ENCODE measurements at places on chromosomes 2 and 18.

GRCh38 chr2:28648671-28649395 is 102.8 kb upstream of the PPP1CB start:
- DNase-seq = no peak

DNA sequence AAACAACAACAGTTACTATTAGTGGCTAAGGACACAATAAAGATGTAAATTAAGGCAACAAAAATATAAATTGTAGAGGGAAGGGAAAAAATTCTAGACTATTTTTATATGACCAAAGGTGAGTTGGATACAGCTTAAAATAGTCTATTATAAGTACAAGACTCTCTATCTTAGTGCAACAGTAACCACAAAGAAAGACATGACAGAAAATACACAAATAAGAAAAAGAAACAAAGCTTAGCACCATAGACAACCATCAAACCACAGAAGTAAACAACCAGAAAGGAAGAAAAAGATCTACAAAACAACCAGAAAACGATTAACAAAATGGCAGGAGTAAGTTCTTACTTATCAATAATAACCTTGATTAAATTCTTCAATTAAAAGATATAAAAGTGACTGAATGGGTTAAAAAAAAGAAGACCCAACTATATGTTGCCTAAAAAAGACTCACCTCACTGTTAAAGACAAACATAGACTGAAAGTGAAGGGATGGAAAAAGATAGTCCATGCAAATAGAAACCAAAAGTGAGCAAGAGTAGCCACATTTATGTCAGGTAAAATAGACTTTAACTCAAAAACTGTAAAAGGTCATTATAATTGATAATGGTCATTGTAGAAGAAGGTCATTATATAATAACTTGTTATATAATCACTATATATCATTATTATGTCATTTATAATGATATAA is 62.5 kb downstream of the USP40 start:
- DNase-seq = no peak

- peak; percentile 75 for DNase-seq
Observed at GRCh38 chr2:30115141-30115980, 31.4 kb upstream of the YPEL5 start.

DNA sequence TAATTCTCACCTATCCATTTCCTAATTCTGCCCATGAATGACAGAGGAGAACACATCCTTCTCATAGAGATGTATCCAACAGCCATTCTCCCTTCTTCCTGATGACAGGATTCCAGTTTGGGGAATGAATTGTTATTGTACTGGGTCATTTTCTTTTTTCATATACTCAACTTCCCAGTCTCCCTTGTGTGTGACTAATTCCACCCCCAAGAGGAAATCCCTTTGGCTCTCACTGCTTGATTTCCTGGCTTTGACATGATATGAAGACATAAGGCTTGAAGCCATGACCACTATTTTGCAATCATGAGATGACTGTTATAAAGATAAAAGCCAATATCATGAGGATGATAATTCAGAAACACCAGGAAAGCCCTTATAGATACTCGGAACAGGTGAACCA is 384.7 kb upstream of the ACVR2A start:
- no peak for DNase-seq

DNA sequence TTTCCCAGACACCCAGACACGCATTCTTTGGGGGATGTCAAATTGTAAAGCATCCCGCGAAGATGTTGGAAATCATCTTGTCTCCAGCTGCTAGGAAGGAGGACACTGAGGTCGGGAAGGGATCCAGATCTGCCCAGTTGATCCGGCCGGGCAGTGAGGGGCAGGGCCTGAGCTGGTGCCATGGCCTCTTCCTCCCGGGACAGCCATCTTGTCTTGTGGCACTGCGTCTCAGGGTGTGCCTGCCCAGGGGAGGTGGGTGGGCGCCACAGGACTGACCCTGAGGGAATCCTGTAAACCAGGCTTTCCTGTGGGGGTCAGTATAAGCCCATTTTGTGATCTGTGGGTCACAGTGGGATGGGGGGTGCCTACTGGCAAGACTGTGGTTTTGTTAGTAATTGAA is 10.1 kb downstream of the TRAF3IP1 start:
- DNase-seq = no peak

DNA sequence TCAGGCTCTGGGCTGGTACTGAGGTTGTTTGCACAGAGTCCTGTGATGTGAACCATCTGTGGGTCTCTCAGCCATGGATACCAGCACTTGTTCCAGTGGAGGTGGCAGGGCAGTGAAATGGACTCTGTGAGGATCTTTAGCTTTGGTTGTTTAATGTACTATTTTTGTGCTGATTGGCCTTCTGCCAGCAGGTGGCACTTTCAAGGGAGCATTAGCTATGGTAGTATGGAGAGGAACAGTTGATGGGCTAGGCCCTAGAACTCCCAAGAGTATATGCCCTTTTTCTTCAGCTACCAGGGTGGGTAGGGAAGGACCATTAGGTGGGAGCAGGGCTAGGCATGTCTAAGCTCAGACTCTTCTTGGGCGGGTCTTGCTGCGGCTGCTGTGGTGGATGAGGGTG is 257.0 kb upstream of the GYPC start:
- no peak for DNase-seq

- DNase-seq = no peak
Observed at GRCh38 chr2:119371111-119371510, 4.3 kb downstream of the DBI start.

DNA sequence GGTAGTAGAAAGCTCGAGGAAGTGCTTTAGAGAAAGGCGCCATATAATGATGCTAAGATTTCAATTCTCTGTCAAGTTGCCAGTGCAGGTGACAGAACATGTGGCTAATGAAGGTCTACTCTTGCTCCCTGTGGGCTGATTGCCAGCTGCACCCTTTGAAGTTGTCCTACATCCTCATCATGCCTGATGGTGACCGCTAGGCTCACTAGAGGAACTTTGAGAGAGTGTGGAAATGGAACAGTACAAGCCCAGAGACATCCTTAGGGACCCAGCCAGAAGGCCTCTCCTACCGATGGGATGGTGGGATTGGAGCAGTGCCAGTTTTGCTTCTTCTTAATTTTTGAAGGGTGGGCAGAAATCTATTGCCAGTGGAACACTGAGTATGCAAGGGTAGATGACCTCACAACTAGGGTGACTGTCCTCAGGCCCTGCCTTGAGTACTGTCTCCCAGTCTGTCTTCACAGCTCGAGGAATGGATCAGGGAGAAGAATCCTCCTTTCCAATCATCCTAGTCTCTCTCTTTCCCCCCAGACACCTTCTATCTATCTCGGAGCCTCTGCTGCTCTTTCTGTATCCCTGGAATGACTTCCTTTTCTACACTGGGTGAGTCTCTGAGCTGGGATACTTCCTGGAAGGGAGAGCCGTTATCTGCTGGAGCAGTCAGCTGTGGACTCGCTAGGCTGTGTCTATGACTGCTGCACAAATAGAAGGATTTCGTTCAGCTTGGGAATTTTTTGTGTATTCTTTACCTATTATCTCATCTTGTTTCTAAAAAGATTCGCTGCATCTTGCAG is 33.5 kb downstream of the LGALSL start:
- DNase-seq = no peak

GRCh38 chr18:73688851-73689711 is 458.6 kb downstream of the FBXO15 start:
- DNase-seq = no peak
